ENCODE measurements at places on chromosomes 5 and 9.

GRCh38 chr5:145324767-145325479 lies 510.2 kb downstream of the PRELID2 start:
- no peak for DNase-seq

DNA sequence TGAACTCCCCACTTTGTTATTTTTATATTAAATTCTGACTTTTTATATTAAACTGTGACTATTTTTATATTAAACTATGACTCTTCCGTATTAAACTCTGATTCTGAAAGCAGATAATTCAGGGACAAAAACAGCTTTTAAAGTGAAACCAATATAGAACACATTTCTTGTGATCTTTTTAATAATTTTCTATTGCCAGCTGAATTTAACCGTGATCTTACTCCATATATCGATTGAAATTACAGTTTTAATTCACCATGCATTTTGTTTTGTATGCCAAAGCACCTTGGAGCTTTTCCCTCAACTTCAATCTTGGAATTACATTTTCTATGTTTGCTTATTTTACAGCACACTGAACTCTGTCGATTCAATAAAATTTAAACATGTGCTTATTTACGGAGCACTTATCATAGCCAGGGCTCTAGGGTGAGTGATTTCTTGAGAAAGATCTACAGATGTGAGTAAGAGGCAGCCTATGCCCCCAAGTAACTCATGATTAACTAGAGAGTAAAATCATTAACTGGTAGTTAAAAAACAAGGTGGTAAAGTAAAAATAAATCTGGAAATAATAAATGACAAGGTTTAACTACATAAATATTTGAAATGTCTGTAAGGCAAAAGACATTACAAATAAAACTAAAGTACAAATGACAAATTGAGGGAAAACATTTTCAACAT lies 72.9 kb upstream of the ALDH1B1 start:
- DNase-seq: no peak

- DNase-seq: no peak
Observed at GRCh38 chr5:93300309-93300923, 280.6 kb downstream of the NR2F1-AS1 start.

- no peak for DNase-seq
Observed at GRCh38 chr9:27157097-27157496, 48.1 kb downstream of the TEK start.

- no peak for DNase-seq
Observed at GRCh38 chr5:175681045-175681967, 23.4 kb downstream of the HRH2 start.

DNA sequence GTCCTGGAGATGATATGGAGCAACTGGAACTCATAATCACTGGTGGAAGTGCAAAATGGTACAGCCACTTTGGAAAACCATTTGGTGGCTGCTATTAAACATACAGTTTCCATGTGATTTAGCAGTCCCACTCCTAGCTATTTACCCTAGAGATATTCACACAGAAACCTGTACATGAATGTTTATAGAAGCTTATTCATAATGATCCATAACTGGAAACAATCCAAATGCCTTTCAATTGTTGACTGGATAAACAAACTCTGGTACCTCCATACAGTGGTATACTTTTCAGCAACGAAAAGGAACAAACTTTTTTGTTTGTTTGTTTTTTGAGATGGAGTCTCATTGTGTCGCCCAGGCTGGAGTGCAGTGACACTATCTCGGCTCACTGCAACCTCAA lies 47.7 kb upstream of the RASGRF2 start:
- no peak for DNase-seq

DNA sequence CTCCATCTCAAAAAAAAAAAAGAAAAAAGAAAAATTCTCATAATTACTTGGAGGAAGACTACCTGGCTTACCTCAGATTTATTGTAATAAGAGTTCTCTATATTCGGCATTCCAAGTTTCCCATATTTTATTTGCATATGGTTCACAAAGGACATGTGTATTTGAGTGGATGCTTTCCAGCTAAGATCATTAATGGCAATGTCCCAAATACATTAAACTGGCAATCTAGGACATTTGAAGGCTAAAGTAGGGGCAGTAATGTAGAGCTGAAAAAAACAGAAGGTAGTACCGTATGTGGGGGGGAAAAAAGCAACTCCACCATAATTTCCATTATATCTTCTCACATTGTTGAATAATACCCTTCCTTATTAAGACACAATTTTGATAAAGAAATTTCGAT lies 4.9 kb downstream of the TUT7 start:
- DNase-seq: no peak

DNA sequence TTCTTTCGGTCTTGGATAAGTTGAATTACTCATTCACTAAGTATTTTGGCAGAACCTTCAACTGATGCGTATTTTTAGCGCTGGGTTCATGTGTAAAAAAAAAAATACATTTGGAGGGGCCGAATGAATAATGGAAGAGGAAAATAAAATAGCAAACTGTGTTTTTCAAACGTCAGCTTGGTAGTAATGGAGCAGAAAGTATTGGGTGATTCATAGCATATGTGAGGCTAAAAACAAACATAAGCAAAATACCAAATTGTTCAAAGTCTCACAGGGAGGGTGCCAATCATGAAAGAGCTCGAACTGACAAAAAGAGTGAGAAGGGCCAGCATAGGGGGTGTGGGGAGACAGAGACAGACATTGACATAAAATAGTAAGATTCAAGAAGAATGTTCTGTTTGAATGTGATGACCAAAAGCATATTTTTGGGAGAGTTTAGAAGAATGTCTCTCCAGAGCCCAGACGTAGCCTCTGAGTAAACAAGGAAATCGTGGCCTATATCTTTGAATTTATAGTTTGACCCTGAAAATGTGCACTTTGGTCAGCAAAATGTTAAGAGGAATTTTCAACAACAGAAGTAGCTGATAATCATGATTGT lies 174.9 kb upstream of the HMHB1 start:
- peak; percentile 22 for DNase-seq

DNA sequence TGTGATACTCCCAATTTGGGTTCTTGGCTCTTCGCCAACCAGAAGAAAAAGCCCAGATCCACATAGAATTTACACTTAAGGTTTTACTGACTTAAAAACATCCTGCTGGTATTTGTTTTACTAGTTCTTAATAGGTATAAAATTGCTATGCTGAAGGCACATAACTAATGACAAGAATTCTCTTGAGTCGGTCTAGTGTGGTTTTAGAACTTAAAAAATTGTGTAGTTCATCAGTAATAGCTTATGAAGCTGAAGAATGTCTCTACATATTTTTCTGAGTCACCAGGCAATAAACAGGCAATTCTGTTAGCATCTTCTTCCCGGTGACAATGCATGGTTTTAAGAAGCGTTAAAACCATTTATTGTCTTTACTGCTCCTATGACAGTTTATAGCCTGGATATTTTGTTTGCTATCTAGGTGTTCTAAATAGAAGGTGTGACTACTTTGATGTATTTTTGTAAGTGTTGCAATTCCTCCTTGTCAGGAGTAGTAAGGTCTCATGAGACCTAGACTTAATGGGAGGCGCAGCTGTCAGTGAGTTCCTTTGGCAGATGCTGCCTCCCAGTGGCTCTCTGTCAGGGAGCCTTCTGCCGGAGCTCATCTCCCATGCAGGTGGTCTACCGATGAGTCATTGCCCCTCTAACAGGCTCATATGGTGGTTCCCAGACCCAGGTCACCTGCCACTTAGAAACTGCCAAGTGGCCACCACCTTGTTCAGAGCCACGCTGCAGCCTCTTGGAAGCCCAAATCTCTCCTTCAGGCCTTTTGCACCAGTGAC lies 173.8 kb downstream of the MAST4 start:
- DNase-seq: no peak

Data from hepatic stellate cell (primary cell).